ENCODE measurements at places on chromosomes 6 and 20.
A peak's percentile ranks its signal among the peaks of the same experiment; 100 is the strongest.

DNA sequence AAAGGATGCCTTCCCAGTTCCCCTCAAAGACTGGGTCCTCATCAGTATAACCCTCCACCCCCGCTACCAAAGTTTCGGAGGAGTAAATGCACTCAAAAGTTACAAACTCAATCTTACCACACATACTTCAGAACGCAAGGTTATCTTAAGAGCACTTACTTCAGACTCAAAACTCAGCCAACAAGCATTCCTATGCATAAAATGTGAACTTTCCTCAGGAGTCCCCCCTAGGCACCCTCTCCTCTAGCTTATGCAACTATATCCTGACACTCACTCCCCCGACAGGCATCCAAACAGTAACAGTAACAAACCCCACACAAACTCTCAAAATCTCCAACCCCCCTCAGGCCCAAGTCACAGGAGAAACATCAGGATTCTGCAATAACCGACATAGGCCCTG, 11.1 kb upstream of the ADTRP start:
- DNase-seq, result no peak

GRCh38 chr6:36171573-36171972, 25.0 kb upstream of the BRPF3 start:
- DNase-seq, result no peak

DNA sequence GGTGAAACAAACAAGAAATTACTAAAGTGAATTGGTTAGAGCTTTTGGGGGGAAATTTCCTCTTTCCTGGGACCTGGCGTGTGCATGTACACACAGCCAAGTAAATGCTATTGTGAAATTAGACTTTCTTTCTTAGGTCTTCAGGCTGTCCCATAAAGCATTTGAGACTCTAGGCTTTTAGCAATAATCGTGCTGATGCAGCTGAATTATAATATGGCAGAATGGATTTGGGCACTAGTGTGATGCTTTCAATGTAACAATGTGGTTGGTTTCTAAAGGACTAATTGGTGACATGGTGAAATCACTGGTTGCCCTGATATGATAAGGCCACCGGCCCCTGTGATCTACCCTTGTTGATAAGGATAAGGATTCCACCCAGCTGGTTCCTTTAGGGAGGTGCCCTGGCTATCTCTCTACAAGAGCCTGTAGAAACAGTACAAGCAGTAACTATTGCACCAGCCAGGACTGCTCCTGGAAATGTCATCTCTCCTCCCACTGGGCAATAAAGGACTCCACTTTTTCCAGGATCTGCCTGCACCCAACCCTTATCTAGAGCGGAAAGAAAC, 164.1 kb downstream of the TFAP2A start:
- no peak for DNase-seq

DNA sequence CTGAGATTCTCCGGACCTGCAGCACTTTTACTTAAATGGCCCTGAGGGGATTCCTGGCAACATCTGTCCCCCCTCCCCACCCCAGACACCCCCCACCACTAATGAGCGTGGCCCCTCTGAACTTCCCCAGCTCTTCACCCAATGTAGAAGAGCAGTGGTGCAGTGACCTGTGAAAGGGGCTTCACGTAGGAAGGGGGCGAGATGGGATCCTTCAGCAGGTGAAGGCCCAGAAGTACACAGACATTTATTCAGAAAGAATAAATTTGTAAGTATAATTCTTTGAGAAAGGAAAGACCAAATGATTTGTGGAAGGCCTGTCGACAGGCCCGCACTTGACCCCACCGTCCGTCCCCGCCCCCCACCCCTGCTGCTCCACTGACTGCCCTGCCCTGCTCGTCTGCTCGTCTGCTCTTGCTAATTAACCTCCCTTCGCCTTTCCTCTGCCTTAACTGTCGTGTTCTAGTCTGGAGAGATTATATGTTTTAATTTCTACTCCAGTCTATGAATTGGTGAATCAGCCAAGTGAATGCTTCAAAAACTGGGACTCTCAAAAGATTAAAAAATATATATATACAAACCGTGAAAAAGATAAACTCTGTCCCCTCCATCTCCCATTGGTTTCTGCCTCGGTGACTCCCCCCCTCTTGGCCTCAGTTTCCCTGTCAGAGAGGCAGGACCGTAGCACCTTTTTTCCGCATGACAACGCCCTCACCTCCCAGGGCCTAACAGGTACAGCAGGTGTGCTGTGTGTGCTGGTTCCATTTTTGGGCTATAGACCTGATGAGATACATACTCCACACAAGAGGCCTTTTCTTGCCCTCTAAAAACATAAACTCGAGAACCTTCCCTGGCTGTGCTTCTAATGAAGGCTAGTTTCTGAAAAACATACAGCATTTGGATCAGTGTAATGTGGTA, 49.2 kb downstream of the GNAS start:
- DNase-seq, result no peak

DNA sequence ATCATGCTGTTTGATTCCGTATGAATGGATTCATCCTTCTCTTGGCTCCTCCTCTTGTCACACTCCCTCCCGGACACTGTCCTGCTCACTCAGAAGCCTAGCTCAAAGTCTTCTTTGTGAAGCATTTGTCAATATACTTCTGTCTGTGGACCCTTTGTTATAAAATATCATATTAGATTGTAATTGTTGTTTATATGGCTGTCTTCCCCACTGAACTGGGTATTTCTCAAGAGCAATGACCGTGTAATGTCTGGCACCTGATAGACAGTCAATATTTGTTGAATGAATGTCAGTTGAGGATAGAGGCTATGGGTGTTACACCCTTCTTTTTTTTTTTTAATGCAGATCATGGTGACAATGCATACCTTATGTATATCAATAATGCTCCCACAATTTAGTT, 335.3 kb downstream of the SOX4 start:
- DNase-seq, result no peak

GRCh38 chr6:158911746-158912480, 88.1 kb downstream of the RSPH3 start:
- peak; percentile 10 for DNase-seq

GRCh38 chr20:59939052-59939878, 840 bp downstream of the PPP1R3D start:
- no peak for DNase-seq

- DNase-seq, result no peak
Observed at GRCh38 chr20:62159839-62160238, 16.3 kb downstream of the SS18L1 start.

GRCh38 chr6:79862711-79863110, 84.6 kb downstream of the ELOVL4 start:
- DNase-seq, result peak; percentile 5

GRCh38 chr20:8306937-8307336, 174.9 kb downstream of the PLCB1 start:
- DNase-seq, result no peak

- no peak for DNase-seq
Observed at GRCh38 chr6:56580271-56580670, 62.4 kb downstream of the DST start.

GRCh38 chr6:53284901-53285300, 63.8 kb downstream of the ELOVL5 start:
- DNase-seq, result no peak

- DNase-seq, result no peak
Observed at GRCh38 chr6:33292996-33293682, 3.7 kb downstream of the PFDN6 start.

GRCh38 chr6:90293319-90293953, 3.2 kb downstream of the BACH2 start:
- DNase-seq, result no peak

- DNase-seq, result no peak
Observed at GRCh38 chr20:22690616-22691179, 106.3 kb upstream of the FOXA2 start.

DNA sequence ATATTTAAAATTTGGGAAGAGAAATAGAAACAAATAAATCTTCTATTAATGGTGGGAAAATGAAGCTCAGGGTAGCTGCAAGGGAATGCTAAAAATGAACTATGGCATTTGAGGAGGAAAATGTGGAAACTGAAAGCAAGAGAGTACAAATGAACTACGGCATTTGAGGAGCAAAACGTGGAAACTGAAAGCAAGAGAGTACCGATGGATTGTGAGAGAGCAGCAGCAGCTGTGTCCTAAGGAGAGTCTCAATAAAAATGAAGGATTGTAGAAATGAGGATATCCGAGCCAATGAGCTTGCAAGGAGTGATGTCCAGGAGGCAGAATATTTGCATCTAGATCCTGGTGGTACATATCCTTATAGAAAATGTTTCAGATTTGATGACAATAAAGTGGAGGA, 547.1 kb upstream of the ZNF337 start:
- no peak for DNase-seq

DNA sequence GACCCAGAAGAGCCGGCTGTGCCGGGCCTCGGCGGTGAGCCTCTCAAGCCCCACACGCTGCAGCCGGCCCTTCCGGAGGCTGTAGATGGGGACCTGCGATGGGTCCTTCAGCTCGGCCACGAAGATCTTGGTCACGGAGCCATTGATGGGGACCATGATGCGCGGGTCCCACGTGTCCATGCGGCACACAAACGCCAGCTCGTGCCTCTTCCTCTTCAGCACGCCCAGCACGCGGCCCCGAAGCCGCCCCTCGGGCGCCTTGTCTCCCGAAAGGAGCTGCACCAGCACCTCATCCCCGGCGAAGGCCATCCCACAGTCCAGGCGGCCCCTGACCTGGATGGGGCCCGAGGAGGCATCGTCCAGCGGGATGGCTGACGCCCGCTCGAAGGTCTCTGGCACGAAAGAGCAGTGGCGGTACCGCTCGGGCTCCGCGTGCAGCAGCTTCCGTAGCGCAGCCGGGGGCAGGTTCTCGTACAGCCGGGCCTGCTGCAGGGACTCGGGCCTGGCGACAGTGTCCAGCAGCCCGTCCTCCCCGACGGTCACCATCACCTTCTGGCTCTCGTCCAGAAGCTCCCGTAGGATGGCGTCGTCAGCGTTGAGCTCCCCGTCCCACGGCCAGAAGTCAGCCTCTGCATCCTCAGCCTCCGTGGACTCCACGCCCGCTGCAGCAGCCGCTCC, 8.9 kb downstream of the HELZ2 start:
- DNase-seq, result no peak

Data from inflammatory macrophage treated with lipopolysaccharide for 4 hours (primary cell).